Stimulated activated CD8-positive, alpha-beta memory T cell treated with anti-CD3 and anti-CD28 coated beads, Interleukin-4, amount 100 ng/mL, for 4 hours (primary cell): ENCODE measurements at places on chromosomes 5 and 9.

DNA sequence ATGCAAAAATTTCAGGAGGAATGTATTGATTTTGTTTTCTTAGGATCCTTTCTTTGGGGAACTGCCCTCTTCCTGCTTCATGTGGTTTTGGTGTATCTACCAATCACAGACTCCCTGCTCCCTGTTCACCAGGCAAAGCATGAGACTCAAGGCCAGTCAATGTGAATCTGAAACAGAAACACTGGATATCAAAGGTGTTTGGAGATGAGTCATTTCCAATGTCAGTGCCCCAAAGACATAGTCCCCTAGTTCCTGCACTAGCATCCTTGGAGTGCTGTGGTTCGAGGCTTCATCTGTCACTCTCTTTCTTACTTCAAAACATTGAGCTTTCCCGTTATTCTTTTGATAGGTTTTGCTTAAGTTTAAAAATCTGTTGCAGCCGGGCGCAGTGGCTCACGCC is 8.1 kb downstream of the PPP3R2 start:
- no peak for DNase-seq

GRCh38 chr9:113421726-113422125 is 11.2 kb downstream of the C9orf43 start:
- DNase-seq = no peak

DNA sequence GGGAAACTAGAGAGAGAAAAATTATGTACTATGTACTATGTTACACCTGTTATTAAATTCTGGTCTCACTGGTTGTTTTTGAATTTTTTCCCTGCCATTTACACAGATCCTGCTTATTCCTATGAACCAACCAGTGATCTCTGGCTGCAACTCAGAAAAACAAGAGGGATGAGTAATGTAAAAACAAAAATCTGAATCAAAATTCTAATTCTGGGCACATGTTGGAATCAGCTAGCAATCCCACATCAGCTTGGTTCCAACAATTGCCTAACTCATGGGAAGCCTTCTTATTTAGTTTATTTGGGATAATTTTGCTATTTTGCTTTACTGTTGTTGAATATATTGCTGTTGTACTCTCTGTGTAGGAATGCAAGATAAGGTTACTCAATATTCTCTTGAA is 78.3 kb downstream of the PLK2 start:
- DNase-seq = no peak

DNA sequence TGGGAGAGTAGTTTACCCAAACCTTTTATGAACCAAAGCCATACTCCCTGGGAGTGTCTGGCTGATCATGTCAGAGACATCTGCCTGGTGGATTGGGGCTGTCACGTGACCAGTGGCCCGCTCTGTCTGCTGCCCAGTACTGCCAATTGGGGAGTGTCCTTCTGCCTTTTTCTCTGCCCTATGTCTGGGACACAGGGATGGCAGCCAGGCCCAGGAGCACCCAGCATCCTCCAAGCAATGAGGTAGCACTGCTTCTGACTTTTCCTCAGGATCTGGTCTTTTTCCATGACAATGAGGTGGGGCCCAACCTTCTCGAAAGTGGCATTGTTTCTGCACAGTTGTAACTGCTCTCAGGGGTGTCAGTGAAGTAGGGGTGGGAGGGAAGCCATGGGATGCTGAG is 21.8 kb downstream of the DAPK1 start:
- no peak for DNase-seq

- no peak for DNase-seq
These were observed 426.3 kb downstream of the CETN3 start for GRCh38 chr5:89983216-89983615.

- DNase-seq = no peak
These were observed 901.7 kb downstream of the TLE1 start for GRCh38 chr9:80787636-80788035.
